Mesendoderm (in vitro differentiated cells): ENCODE measurements at places on chromosomes 13 and 19.

DNA sequence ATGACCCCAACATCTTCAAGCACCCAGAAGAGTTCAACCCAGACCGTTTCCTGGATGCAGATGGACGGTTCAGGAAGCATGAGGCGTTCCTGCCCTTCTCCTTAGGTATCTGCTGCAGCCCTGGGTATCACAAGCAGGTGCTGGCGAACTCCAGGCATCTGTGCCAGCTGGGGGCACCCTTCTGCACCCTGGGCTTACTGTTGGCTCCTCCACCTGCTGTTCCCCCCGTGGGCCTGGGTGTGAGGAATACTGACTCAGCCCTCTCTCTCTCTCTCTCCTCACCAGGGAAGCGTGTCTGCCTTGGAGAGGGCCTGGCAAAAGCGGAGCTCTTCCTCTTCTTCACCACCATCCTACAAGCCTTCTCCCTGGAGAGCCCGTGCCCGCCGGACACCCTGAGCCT lies 13.0 kb downstream of the CYP2S1 start:
- DNase-seq: no peak

GRCh38 chr19:39406656-39407409 lies at the start of gene ZFP36:
ZFP36 (plus strand) TSS chr19:39406847; CDS start chr19:39406905, 58 bp downstream.
- DNase-seq: peak; percentile 84

GRCh38 chr19:56712611-56713276 lies 41.2 kb upstream of the ZNF835 start:
- DNase-seq: peak; percentile 39

GRCh38 chr13:33322543-33322809 lies 36.9 kb upstream of the STARD13 start:
- DNase-seq: no peak

DNA sequence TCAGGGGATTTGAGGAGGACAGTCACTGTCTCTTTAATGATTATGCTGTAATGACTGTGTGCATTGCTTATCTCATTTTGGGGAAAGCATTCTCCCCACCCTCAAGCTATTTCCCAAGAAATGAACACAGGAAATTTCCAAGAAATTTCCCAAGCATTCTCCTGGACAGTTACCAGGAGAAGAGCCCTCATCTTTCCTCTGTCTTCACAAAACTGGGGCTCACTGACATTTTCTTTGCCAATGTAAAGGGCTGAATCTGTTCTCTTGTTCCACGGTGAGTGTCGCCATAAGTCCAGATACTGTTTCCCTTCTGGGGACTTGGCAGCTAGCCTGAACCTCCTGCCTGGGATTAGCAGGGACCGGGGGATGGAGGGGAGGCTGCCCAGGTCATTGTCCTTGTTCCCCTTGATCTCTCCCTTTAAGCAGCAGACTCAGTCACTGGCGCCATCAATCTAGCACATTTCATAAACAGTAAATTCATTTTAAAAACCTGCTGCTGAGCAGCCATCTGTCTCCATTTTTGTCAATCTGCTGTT lies 172.8 kb downstream of the DNAJC15 start:
- no peak for DNase-seq

GRCh38 chr19:54266133-54266532 lies 9.1 kb upstream of the LILRB5 start:
- DNase-seq: peak; percentile 92

GRCh38 chr19:20165971-20166592 lies 932 bp upstream of the ZNF486 start:
- no peak for DNase-seq

GRCh38 chr19:50959731-50960500 lies 7.1 kb upstream of the KLK5 start:
- DNase-seq: no peak
